Breast epithelium (tissue), 4 donors: ENCODE measurements at places on chromosomes 5 and 9.

- no peak for DNase-seq
Observed at GRCh38 chr5:116382874-116383266, 191.8 kb downstream of the SEMA6A start.

- DNase-seq, result no peak
Observed at GRCh38 chr5:112485934-112486355, 66.9 kb upstream of the EPB41L4A start.

GRCh38 chr5:173494446-173494845, 122.0 kb downstream of the BOD1 start:
- no peak for DNase-seq

GRCh38 chr5:165497707-165498106, 1992.3 kb downstream of the MAT2B start:
- no peak for DNase-seq

DNA sequence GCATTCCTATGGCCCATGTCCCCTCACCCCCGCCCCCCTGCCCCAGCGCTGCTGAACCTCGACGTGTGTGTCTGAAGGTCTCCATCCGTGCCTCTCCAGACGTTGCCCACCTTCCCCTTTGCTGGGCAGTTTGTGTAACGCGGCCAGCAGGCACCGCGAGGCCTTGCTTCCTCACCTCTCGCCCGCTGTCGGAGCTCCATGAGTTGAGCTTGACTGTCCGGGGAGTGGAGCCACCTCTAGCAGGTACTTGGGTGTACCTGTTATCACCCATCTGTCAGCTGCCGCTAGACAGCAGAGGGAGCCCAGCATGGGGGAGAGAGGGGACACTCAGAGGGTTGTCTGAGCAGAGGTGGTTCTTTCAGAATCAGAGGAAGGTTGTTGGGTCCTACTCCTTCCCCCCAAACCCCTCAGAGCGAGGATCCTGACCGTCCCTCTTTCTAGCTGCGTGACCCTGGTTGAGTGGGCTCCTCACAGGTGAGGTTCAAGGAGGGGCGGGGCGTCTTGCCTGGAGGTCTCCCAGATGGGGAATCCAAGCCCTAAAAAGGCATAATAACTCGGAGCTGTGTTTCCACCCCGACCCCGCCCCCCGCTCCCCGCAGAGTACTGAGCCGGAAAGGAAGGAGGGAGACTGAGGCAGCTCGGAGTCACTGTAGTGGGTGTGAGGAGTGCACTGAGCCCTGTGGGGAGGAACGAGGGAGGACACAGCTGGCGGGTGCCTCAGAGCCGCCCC, 184.7 kb downstream of the C9orf50 start:
- DNase-seq, result no peak

DNA sequence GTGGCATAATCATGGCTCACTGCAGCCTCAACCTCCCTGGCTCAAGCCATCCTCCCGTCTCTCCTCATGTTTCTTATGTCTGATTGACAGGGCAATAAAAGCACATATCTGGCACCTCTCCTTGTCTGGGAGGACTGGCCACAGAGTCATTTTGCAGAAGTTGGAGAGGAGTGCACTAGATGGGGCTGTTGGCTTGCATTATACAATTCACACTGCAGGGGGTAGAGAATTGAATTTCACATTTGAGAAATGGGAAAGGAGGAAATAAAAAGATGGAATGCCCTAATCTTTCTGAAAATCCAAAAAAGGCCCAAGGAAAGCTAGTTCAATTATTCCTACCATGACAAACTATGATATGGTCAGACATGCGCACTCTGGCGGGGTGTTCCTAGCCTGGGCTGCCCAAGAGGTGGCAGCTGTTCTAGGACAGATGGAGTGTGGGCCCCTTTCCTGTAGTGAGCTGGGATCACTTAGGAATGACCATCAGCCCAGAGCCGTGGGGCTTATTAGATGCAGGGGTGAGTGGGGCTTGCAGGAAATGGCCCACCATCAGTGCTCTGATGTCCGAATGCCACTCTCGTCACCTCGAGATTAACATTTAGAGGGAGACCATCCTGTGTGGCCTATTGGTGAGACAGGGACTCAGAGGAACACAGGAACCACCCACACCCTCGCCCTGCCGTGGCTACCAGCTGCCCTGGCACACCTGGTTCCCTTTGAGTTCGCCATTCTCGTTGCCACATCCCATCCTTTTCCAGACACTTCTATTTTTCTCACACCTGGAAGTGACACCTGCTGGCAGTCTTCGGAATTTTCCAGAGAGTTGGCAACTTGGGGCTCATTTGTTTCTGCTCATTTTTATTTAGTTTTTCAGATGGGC, 21.8 kb upstream of the ANKRD18A start:
- no peak for DNase-seq

DNA sequence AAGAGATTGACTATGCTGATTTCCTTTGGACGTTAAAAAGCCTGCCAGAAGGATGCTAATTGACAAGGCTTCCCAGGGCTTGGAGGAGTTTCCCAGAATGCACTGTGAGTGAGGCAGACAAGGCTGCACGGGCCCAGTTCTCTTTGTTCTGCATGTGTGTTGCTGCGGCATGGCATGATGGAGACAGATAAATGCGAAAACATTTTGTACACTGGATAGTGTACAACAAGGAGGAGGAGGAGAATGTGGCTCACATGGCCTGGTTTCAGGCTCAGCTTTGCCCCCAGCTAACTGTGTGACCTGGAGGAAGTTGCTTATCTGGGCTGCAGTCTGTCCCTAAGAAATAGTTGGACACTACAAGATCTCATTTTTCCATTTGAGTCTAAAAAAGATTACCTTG, 135.5 kb upstream of the CPEB4 start:
- no peak for DNase-seq

GRCh38 chr5:103674739-103675138, 112.2 kb upstream of the NUDT12 start:
- DNase-seq, result no peak
